ENCODE measurements at places on chromosomes 2 and 18.

GRCh38 chr2:185892484-185892883, 153.9 kb downstream of the FSIP2 start:
- no peak for DNase-seq

DNA sequence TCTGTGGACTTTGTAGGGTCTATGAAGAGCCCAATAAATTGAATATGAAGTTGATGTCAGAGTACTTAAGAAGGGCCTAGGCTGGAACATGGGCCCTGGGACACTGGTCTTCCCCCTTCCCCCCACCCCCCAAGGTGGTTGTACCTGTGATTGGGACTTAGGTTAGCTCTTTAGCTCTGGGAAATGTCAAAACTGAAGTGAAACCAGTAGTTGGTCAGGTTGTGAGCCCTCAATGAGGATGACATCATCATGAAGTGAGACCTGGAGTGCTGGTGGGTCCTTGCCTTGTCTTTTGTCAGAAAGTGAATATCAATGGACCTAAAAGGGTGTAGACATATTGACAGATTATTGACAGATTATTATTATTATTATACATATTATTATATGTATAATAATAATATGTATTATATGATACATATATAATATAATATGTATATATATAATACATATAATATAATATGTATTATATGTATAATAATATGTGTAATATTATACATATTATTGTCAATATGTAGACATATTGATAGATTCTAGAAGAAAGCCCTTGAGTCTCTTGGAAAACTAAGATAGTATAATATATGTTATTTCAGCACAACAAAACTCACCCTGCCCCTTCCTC, 5.4 kb downstream of the MARS2 start:
- no peak for DNase-seq

DNA sequence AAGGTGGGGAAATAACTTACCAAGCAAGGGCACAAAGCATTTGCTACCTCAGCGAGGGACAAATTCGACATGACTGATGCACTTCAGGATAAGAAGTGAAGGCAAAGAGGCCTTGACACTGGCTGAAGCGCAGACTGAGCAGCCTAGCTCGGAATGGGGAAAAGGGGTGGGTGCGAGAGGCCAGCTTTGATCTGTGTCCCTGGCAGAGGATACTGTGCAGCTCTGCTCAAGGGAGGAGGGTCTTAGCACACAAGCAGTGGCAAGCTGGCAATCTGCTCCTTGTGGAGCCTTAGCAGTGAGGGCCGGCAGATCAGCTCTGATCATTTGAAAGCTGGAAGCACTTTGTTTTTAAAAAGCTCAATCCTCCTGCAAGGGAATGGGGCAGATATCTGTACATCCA, 222.3 kb downstream of the ZBTB7C start:
- no peak for DNase-seq

DNA sequence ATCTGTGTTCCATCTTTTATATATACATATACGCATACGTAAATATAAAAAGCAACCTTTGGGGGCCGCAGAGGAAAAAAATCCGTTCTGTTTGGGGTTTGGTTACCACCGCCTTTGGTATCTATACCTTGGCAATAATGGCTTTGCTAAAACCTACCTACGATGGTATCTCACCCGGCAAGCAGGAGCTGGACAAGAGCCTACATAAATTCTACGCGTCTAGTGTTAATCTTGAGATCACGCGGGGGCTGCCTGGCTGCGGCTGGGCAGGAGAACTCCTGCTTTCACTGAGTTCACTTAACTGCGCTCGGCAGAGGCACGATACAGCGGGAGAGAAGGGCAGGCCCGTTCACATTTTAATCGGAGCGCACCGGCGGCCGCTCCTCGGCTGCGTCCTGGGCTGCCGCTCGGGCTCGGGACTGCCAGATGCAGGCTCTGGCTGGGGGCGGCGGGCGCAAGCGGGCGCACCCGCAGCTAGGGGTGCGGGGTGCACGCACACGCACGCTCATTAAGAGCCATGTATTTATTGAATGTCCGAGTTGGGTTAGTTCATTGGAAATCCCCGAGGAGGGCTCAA, 1.7 kb upstream of the POU3F3 start:
- DNase-seq: no peak

DNA sequence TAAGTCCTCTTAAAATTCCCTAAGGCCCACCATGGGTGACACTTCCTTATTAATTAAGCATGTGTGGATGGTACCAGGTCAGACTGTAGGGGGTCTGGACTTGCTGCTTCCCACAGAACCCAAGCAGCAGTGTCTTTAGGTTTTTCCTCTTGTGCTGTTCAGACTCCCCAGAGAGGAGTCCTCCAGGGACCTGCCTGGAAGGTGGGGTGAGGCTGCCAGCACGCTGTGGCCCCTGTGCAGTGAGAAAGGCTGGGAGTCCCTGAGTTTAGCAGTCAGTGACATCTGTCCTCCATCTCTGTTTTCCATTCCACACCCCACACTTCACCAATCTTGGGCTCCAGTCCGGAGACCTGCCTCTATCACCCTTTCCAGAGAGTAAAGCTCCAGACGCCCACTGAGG, 18.0 kb upstream of the ST3GAL5 start:
- DNase-seq: no peak

DNA sequence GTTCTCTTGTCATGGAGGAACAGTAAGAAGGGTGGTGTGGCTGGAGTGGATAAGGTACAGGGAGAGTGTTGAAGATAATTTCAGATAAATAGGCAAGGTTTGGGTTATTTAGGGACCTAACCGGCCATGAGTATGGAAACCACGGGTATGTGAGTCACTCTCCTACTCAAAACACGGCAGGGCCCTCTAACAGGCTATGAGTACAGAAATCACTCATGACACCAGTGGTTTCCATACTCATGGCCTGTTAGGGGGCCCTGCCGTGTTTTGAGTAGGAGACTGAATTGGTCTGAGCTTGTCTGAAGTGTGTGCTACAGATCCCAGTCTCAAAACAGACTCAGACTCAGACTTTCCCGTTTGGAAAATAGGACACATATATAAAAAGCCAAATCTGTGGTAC, 428.4 kb upstream of the HNMT start:
- no peak for DNase-seq
